Memory B cell (primary cell): ENCODE measurements at places on chromosomes 16 and 17.
A peak's percentile ranks its signal among the peaks of the same experiment; 100 is the strongest.

DNA sequence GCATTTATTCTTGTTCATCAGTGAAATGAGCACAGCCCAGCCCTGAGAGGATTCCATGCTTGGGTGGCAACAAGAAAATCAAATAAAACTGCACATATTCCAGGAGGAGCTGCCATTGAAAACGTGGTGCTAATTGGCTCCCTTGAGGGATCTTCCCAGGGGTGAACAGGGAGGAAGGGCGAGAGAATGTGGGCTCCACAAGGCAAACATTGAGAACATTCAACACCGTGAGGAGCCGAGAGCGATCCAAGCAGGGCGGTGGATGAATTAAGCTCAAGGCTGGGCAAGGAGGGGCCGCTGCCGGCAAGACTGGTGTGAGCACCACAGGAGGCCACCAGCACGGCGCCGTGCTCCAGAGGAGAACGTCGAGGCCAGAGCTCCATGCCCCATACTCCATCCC lies 166.9 kb downstream of the C16orf95 start:
- H3K4me1 ChIP-seq: no peaks in the 10 kb centered on the region
- H3K4me3 ChIP-seq: no peak overlapping the region
- no peak overlapping the region for H3K27ac ChIP-seq

- no peak overlapping the region for H3K27ac ChIP-seq
- H3K4me1 ChIP-seq: peaks cover 4% of the 10 kb centered on the region
- H3K36me3 ChIP-seq: no peaks in the 10 kb centered on the region
Measured at GRCh38 chr17:236641-237405, 55.4 kb upstream of the DOC2B start.

DNA sequence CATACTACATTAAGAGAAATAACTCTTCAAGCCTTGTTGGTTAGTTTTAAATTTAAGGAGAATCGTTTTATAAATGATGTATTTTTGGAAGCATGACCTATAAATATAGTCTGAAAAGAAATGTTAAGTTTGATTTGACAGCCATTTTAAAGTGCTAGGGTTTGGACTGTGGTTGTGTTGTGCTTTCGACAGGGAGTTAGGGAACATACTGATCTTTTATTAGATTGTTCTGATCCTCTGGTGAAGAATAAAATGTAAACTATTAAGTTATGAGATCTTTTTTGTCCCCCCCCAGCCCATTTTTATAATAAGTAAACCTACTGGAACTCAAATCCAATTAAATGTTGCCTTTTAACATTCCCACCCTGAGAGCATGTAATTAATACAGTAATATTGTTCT lies 12.0 kb downstream of the TAF15 start:
- H3K27ac ChIP-seq: no peak overlapping the region
- H3K4me3 ChIP-seq: no peak overlapping the region
- H3K27me3 ChIP-seq: no peaks in the 10 kb centered on the region
- H3K4me1 ChIP-seq: peaks cover 3% of the 10 kb centered on the region
- H3K36me3 ChIP-seq: peaks cover 21% of the 10 kb centered on the region

- peaks cover 17% of the 10 kb centered on the region for H3K36me3 ChIP-seq
- DNase-seq: no peak
- H3K27ac ChIP-seq: peak overlapping the region; percentile 52
Measured at GRCh38 chr17:67359960-67360791, 6.2 kb downstream of the PSMD12 start.

- H3K27me3 ChIP-seq: no peaks in the 10 kb centered on the region
- H3K27ac ChIP-seq: no peak overlapping the region
- no peak overlapping the region for H3K4me3 ChIP-seq
- no peak for DNase-seq
- H3K36me3 ChIP-seq: peaks cover 11% of the 10 kb centered on the region
- peaks cover 9% of the 10 kb centered on the region for H3K4me1 ChIP-seq
Measured at GRCh38 chr17:81217491-81217890, 5.3 kb downstream of the CEP131 start.

DNA sequence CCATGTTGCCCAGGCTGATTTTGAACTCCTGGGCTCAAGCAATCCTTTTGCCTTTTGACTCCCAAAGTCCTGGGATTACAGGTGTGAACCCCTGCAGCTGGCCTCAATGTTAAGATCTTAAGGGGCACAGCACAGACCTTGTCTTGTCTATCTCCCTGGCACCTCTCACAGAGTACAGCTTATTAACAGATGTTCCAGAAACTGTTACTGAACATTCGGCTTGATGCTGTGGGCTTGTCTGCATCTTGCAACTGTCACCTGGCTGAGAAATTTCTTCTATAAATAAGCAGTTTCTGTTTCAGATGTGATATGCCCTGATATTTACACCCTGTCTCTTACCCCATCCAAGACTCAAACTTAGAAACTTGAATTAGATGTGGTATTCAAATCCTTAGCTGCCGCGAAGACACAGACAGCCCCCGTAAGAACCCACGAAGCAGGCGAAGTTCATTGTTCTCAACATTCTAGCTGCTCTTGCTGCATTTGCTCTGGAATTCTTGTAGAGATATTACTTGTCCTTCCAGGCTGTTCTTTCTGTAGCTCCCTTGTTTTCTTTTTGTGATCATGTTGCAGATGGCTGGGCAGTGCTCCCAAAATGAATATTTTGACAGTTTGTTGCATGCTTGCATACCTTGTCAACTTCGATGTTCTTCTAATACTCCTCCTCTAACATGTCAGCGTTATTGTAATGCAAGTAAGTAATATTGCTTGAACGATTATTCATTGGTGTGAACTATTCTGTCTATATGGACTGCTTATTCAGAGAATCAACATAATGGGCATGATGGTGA lies at the start of gene TNFRSF17:
Gene TNFRSF17, plus strand, starts transcription at position 450 of the 791 bp plus-strand sequence. Its CDS starts 115 bp downstream, at position 565.
- peak within 1 kb of the TSS; percentile 81 for H3K4me3 ChIP-seq

GRCh38 chr16:19389246-19389645 lies 28.4 kb upstream of the TMC5 start:
- no peak overlapping the region for H3K27ac ChIP-seq
- no peak overlapping the region for H3K4me3 ChIP-seq
- H3K27me3 ChIP-seq: peaks cover 13% of the 10 kb centered on the region

GRCh38 chr16:1475552-1476114 lies 805 bp upstream of the CLCN7 start:
- peaks cover 3% of the 10 kb centered on the region for H3K36me3 ChIP-seq
- no peaks in the 10 kb centered on the region for H3K27me3 ChIP-seq
- DNase-seq: no peak
- H3K4me3 ChIP-seq: peak overlapping the region; percentile 89
- H3K27ac ChIP-seq: peak overlapping the region; percentile 88

DNA sequence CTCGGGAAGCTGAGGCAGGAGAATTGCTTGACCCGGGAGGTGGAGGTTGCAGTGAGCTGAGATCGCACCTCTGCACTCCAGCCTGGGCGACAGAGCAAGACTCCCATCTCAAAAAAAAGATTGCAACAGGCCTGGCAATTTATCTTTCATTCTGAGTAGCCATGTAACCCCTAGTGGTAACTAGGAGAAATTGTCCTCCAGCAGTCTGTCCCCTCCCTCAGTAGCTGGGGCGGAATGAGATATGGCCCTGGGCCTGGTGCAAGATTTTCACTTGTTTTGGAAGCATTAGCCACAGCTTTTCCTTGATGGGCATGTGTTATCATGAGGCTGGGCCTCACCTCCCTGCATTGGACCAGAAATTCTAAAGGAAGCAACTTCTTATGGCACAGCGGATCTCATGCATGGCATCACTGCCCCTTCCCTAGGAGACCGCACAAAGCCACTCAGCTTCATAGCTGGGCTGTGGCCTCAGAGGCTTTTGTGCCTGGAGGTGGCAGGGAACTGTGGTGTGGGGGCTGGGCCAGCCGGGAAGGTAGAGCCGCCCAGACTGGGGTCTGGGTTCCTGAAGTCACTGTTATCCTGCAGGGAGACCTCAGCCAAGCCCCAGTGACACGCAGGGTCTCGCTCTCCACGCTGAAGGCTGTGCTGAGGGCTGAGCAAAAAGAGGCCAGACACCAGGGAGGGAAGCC lies 13.4 kb downstream of the NATD1 start:
- H3K4me3 ChIP-seq: no peak overlapping the region
- H3K27me3 ChIP-seq: no peaks in the 10 kb centered on the region
- H3K4me1 ChIP-seq: peaks cover 11% of the 10 kb centered on the region
- H3K27ac ChIP-seq: no peak overlapping the region
- no peak for DNase-seq

DNA sequence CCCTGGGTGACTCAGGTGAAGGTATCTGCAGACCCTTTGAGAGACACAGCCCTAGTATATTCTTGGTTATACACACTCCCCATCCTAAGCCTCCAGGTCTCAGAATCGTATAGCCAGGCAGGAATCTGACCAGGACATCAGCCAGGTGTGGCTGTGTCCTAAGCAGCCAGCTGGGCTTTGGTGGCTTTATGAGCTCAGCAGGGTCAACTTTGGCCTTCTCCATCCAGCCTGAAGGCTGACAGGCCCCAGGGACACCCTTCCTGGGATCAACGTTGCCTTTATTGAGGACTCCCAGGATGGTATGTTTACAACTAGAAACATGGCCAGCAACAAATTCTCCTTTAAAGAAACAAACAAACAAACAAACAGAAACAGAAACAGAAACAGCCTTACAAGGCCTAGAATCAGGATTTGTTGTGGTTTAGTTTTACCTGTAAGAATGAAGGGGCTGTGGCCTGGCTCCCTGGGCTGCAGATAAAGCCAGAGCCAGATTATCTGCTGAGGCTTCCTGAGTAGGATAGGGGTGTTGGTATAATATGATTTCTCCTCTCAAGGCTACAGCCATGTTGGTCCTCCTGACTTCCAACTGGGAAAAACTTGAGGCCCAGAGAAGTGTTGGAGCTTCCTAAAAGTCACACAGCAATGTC lies 8.5 kb downstream of the KIF19 start:
- no peak for DNase-seq
- no peak overlapping the region for H3K4me3 ChIP-seq
- H3K4me1 ChIP-seq: peaks cover 5% of the 10 kb centered on the region
- peaks cover 9% of the 10 kb centered on the region for H3K27me3 ChIP-seq
- no peak overlapping the region for H3K27ac ChIP-seq

DNA sequence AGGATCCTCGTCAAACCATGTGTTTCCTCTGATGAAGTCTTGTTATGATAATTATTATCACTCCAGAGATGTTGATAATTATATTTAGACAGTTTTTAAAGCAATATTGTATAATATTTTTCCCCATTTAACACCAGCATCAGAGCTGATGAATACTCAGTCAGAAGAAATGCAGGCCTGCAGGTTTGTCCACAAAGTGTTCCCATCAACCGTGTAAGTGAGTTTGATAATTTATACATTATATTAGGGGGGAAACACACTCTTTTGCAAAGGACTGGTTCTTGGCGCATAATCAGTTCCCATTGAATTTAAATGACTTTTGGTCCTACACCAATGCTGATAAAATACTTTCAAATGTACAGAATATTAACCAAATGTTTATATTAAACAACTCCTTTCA lies 454.8 kb downstream of the TOX3 start:
- DNase-seq: no peak
- H3K27ac ChIP-seq: no peak overlapping the region
- H3K4me3 ChIP-seq: no peak overlapping the region
